ENCODE measurements at places on chromosomes 11 and 22.

DNA sequence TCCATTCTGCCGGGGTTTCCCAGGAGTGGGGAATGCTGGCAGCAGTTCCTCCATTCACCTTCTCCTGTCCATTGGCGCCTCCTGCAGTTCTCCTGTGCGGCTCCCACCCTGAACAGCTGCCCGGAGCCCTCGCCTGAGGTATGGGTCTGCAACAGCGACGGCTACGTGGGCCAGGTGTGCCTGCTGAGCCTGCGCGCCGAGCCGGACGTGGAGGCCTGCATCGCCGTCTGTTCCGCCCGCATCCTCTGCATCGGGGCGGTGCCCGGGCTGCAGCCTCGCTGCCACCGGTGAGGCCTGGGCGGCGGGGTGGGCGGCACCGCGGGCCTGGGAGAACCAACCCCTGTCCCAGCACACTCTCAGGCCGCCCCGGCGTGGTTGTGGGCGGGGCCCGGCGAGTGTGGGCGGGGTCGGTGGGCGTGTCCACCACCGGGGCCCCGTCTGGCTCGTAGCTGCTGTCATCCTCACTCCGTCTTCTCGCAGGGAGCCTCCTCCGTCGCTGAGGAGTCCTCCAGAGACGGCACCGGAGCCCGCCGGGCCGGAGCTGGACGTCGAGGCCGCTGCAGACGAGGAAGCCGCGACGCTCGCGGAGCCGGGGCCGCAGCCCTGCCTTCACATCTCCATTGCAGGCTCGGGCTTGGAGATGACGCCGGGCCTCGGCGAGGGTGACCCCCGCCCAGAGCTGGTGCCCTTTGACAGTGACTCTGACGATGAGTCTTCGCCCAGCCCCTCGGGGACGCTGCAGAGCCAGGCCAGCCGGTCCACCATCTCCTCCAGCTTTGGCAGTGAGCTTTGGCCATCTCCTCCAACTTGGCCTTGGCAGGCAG lies 14.0 kb upstream of the RELT start:
- no peak for DNase-seq

DNA sequence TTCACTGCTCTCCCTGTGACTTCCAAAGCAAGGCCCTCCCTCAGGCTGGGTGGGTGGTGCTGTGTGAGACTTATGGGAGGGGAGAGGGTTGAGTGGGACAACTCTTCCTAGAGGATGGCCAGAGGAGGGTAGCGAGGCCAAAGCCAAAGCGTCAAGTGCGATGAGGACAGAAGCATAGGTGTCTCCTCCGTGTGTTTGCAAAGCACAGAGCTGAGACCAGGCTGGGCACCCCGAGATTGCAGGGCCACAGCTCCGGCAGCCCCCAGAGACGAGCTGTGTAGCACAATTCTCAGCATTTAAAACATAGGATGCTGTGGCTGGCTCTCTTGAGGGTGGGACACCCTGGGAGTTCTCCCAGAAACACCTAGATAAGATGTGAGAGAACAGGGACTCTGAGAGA lies 1374.5 kb downstream of the BRD1 start:
- no peak for DNase-seq

- peak; percentile 10 for DNase-seq
Observed at GRCh38 chr22:46897246-46897623, 134.8 kb downstream of the TBC1D22A start.

DNA sequence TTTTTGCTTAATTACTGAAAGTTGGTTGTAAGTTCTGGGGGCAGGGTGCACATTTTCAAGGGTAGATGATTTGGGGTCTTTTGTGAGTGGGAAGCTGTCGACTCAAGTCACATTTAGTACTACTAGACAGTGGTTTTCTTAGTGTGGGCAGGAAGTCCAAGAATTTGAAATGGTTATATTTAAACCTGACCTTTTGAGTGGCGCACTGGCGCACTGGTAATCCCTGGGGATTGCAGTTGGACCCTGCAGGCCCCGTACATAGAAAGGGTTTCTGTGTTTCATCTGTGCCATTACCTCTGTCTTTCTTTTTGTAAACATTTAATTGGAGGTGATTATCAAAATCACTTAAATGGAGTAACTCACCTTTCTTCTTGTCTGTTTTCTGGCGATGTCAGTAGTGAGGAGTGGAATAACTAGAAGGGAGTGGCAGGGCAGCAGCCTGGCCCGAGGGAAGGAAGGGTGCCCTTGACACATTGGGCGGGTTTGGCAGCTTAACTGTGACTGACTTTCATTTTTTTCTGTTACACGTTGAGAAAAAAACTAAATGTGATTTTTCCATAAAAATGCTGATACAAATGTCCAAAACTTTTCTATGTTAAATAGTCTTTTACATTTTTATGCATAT lies 101.8 kb upstream of the GAL start:
- no peak for DNase-seq

DNA sequence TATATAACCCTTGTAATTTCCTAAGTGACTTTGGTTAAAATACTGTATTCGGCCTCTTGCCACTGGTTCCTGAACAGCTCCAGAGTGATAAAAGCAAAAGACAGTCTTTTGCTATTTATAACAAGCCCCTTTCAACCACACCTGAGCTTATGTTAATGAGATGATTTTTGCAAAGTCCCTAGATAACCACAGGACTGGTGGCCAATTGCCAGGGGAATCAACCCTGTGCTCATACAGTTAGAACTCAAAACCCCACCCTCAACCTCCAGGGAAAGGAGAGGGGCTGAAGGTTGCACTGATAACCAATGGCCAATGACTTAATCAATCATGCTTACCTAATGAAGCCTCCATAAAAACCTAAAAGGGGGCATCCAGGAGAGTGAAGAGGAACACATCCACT lies 77.9 kb downstream of the SIK3 start:
- DNase-seq, result no peak

- peak; percentile 91 for DNase-seq
Observed at GRCh38 chr11:67420646-67421429, 5.4 kb downstream of the CARNS1 start.

DNA sequence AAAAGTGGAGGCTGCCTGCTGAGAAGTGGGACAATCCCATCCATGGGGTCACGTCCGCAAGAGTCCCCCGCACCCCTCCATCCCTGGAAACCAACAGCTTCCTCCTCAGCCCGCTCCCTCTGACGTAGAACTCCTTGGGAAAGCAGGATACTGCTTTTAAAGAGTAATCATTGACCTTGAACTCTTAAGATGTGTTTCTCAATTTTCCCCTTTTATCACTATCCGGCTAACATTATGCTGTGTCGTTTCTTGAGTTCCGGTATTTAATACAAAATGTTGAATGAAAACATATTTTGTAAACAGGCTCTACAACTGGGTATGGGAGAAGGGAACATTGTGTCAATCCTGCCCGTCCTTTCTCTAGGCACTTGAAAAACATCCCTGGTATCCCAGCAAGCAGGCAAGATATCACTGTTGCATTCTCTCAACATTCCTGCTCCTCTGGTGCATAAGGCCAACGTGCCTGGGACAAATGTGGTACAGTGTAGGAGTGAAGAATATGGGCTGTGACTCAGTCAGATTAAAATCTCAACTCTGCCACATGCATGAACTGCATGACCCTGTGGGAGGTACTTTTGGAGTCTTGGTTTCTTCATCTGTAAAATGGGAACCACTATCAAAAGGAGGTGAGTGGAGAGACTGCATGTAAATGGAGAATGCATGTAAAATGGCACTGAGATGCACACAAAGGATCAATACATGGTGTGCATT lies 52.8 kb downstream of the WT1 start:
- peak; percentile 10 for DNase-seq

DNA sequence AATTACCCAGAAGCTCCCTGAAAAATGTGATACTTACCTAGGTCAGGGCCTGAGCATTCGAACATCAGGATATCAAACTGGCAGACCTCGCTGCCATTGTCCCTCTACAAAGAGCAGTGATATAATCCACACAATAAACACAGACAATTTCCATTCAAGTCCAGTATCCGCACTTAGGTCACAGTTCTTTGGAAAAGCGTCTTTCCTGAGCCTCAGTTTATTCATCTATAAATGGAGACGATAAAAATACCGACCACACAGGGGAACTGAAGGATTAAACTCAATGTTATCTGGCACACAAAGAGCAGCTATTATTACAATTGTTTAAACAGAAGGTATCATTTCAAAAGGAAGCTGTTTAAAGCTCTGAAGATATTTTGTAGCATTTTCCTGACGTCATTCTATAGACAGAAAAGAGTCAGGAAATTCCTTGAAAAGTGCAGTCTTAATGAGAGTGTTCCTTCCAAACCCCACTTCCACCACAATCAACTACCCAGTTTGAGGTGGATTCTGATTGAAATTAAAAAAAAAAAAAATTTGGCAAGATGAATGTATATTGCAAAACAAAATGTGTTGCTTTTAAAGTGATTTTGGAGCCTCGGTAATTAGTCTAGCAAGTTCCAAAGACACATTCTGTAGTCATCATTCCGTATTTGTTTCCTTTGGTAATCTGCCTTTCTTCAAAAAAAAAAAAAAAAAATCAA lies 47.2 kb upstream of the IGSF9B start:
- DNase-seq, result no peak

GRCh38 chr22:24026056-24026455 lies 15.0 kb downstream of the CABIN1 start:
- DNase-seq, result no peak

DNA sequence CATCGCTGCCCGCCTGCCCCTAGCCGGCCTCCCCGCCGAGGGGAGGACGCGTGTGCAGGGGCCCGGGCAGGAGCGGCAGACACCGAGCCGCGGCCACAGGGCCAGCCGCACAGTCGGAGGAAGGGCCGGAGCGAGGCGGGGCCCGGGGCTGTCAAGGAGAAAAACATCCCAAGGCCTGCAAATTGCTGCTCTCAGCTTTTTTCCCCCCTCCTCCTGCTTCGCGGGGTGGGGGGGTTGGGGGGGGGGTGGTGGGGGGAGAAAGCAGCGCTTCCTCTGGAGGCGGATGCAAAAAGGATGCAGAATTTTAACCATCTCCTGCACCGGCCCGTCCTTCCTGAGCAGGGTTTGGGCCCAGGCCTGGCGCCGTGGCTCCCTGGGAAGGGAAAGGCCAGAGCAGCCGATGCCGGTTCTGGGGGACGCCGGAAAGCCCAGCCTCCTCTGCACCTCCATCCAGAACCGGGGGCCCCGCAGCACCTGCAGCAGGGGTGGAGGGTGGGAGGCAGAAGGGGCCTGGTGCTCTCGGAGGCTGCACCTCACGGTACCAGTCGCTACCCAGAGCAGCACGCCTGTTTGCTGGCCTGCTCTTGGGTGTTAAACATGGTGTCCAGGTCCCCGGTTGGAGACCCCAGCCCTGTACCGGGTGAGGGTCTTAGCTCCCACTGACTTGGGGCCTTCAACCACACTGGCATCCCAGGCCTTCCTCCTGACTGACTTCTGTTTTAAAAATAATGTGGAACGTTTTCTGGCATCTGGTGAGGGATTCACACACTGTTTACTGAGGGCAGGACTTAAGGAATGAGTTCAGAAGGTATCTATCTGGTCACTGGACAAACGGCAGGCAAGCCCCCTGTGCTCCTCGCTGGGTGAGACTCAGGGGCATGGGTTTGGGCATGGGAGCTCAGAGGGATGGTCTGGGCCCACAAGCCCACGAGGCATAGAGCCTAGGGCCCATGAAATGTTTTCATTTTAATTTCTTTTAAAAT lies 77.4 kb upstream of the WNT7B start:
- DNase-seq, result peak; percentile 89

GRCh38 chr11:119991669-119992068 lies 146.2 kb downstream of the TRIM29 start:
- DNase-seq, result no peak

DNA sequence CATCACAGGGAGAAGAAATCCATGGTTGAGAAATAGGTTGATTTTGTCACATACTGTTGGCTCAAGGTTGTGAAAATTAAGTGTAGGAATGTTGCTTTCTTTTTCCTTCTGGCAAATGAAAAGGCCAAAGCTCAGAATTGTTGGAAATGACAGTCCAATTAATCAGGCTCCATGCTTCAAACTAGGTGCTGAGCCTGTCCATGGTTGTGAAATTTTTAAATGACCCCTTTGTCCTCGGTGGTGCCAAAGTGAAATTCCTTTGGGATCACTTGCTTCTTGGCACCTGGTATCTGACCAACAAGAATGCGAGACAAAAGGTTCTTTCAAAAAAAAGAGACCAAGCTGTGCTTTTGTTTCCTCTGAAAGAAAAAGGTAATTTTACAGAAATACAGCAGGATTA lies 451.9 kb downstream of the ETS1 start:
- no peak for DNase-seq

DNA sequence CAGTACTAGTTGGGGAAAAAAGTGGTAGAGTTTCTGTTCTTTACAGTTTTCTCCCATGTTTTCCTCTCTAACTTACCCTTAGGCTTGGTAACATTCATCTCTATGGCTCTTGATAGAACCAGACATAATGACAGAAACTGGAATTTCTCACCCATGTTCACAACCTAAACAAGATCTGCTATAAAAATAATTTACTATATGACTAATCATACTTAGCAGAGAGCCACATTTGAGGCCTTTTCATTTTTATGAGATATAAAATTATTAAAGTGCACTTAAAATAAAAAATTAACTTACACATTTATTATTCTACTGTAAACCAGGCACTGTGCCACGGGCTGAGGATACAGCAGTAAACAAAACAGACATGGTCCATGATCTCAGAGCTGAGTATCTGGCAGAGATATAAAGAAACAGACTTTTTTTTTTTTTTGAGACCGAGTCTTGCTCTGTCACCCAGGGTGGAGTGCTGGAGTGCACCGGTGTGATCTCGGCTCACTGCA lies 98.1 kb downstream of the GAB2 start:
- peak; percentile 75 for DNase-seq

DNA sequence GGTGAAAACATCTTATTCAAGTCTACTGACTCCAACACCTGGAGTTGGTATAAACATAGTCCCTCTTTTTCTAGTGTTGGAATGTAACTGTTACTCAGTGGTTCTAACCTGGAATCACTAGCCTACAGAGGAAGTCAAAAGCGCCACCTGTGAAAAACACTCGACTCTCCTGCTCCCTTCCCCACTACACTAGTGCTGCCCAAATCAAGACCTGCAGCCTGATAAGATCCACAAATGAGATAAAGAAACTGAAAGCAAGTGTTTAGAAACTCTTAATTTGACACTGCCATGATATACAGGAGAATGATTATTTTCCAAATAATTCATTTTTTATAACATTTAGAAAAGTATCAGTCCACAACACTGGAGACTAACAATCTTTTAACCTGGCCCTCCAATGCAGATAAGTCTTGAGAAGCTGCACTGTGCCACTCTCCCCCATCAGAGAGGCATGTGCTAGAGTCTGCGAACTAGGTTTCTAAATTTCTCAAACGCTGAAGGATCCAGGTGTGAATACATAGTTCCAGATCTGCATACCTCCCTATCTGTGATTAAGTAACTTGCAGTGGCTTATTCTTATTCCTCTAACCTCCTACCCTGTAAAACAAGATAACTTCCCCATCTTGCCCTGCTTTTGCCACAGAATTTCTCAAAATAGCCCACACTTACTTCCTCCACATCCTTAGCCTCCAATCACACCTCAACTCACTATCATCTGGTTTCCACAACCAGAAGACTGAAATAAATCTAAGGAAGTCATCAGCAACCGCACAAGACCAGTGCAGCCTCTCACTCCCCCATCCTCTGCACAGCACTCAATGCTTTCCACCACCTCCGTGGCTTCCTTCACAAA lies 88.1 kb downstream of the RRAS2 start:
- no peak for DNase-seq
